ENCODE measurements at places on chromosomes 3 and 15.
A peak's percentile ranks its signal among the peaks of the same experiment; 100 is the strongest.

DNA sequence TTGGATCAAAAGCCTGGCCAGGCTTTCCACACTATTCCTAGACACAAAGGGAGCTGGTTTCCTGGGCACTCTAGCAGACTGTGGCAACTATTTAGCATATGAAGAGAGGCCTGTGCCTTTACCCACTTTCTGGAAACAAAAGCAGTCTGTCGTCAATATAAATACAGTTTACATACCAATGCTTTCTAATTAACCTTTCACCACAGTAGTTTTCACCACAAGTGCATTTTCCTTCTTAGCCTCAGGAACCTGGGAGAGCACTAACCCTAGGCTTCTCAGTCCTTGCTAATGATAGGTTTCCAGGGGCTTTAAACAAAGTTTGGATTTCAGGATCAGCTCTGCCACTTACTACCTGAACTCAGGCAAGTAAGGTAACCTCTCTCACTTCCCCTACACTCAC lies 499.1 kb downstream of the MAGI1 start:
- no peak for DNase-seq

DNA sequence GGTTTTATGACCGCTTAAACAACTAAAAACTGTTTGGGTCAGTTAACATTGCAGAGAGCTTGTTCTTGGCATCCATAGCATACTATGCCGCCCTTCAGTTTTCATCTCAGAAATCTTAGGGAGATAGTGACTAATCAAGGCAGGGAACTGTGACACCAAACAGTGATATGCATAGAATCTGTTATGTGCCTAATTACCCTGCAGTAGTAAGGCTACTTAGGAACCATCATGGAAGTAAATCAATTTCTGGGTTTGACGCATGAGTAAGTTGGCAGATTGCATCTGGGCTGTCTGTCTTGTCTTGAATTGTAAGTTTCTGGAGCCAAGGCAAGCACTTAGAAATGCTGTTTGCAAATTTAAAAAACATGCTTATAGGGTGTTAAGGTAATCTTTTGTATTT lies 22.5 kb downstream of the KCTD6 start:
- no peak for DNase-seq

- no peak for DNase-seq
These were observed 3.2 kb downstream of the SHF start for GRCh38 chr15:45184562-45185041.

GRCh38 chr3:14475621-14476020 lies 64.5 kb downstream of the GRIP2 start:
- no peak for DNase-seq

- no peak for DNase-seq
These were observed 38.2 kb upstream of the CHST2 start for GRCh38 chr3:143081365-143081764.

DNA sequence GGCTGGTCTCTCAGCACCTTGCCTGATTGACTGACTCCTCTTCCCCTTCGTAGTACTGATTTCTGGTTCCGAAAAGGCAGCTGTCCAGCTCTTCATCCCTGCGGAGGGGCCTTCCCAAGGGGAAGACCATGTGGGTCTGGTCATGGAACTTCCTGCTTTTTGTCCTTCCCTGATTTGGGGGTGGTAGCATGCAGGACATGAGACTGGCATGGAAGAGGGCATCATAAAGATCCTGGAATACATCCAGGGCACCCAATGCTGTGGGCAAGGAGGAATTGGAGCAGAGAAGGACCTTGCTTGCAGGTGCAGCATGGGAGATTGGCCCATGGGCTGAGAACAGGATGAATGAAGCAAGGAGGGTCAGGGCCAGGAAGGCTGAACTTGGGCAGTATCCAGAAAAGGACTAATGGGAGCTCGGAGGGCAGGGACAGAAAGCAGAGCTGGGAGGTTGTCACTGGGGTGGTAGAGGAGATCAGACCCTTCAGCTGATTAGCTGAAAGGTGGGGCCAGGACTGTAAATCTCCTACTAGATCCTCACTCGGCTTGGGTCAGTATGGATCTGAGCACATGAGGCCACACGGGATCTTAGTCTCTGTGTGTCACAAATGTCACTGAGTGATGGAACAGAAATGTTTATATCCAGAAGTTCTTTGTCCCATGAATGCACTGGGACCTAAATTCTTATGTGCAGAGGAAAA lies 59.5 kb downstream of the AMOTL2 start:
- DNase-seq = no peak

GRCh38 chr3:117228466-117228865 lies 518.9 kb downstream of the TUSC7 start:
- DNase-seq = no peak

DNA sequence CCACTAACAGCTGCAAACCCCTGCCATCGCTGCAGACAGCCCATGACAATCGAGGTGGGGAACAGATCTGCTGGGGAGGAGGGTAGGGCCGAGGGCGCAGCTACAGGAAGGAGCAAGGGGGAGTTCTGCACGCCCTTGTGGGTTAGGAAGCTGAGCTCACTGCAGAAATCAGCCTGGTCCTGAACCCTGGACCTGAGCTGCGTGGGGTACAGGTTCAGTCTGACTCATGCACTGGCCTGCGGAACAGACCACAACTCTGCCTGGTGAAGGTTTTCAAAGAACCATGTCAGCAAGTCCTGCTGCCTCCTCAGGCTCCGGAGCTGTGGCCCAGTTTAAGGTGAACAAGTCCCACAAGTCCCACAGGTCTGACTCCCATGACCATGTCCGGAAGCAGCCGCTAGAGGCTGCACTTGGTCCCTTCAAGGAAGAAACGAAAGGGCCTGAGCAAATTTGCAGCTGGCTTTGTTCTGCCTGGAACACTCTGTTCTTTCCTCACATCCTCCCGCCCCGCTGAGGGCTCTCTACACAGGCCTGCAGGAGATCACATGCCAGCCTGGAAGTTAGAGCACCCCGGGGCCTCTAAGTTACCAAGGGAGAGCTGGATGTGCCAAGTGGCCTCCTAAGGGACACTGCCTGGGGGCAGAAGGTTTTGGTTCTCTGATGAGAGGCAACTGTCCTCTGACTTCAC lies 49.4 kb upstream of the AKAP13 start:
- DNase-seq = peak; percentile 80

DNA sequence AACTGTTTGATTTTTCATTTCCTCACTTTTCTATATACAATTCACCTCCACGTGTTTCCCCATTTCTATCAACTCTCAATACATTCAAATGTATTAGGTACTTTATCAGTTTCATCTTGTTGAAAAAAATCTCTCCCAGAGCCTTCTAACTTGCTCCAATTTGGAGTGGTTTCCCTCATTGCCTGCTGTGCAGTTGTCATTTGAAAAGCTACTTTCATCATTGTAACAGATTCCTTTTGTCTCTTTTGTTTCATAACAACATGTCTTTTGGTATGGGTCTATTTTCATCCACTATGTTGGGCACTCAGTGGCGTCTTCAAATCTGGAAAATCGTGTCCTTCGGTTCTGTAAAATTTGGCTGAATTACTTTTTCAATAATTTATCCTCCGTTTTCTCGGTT lies 75.0 kb downstream of the NR2E3 start:
- no peak for DNase-seq

- DNase-seq = no peak
These were observed 177.2 kb upstream of the THBS1 start for GRCh38 chr15:39403640-39404117.

DNA sequence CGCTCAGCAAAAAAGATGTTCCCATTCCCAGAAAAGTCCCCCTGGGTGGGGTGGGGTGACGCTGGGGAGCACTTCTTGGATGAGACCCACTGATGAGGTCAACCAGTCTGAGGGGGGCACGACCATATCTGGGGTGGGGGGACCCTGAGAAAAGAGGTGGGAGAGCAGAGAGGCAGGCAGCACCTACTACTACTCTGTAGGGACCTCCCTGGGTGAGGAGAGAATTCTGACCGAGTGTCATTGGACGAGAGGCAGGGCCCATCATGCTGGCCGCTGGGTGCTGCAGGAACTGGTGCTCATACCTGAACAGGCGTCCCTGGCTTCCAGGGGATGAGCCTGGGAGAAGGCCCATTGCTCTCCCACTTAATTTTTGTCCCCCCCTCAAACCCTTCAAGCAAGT lies 158.8 kb downstream of the KLF13 start:
- DNase-seq = no peak

DNA sequence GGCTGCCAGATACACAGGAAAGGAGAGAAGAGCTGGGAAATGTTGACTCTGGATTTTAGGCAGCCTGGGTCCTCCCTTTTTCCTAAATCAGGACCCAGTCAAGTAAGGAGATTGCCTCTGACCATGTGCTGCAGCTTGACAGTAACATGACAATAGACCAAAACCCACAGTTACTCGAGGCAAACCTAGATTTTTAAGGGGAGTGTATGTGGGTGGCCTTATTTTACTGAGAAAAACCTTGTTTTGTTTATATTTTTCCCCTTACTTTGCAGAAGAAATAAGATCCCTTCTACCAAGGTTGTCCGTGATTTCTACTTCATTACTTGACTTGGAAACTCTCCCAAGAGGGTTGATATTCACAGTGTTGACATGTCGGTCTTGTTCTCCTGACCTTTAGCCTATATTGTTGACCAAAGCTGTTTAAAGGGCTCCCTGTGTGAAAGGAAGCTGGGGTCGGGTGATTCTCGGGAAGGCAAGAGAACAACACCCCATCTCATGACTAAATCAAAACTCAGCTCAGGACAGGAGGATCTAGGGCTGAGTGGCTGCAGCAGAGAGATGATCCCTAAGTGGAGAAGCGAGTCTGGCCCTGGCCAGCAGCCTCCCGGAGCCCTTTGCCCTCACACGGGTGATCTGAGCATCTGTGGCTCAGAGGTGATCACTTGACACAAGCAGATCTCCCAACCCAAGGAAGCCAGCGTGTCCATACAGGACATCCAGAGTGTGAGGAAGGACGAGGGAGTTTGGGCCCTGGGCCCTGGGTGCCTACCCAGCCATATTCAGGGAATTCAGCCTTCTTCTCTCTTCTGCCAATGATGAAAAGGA lies 31.0 kb upstream of the SLCO2A1 start:
- DNase-seq = no peak

DNA sequence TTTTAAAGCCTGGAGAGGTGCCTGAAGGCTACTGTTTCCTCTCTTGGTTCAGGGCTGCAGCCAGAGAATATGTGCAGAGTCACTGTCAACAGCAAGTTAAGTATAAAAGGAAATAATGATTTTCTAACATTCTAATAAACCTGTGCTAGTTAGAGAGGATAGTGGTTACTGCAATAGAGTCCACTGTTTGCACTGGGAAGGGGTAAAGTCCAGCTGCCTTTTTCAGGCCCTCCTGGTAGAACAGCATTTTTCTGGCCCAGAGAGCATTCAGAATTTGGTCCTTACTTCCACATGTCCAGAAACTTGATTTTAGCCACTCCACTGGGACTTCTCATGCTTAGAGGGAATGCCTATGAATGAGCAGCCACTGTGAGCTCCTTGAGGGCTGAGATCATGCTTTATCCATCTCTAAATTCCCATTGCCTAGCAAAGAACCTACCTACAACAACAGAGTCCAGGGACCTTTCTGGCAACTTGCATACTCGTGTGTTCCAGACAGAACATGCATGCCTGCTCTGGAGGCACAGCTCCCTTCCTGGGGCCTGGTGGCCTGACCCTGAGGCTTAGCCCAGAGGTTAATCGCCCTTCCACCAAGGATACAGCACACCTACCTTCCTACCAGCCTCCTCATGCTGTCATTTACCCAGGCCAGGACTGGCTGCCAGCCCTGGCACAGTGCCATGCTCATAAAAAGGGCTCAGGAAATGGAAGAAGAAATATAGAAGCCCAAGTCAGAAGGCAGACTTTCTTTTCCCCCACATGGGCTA lies 50.3 kb upstream of the ATP13A3 start:
- DNase-seq = no peak

- DNase-seq = no peak
These were observed 477.1 kb downstream of the EPHB1 start for GRCh38 chr3:135272026-135272669.

GRCh38 chr3:35446896-35447295 lies 192.4 kb upstream of the ARPP21 start:
- no peak for DNase-seq

DNA sequence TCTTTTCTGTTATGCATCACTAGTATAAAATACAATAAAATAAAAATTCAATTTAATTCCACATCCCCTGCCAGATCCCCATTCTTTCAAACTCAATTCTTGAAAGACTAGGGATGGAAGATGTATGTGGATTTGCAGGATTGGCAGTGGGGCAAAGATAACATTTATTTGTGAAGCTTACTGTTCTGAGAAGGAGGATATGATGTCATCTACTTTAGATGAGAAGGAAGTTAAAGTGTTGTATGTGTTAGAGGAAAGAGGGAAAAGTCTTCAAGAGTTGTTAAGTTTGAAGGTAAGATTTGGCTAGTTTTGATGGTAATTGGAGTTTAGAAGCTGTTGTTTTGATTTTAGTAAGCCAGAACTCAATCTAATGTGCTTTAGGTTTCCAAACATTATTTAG lies 845.1 kb upstream of the NR2F2 start:
- no peak for DNase-seq

GRCh38 chr3:114034787-114035545 lies 21.4 kb downstream of the CCDC191 start:
- DNase-seq = no peak

- no peak for DNase-seq
These were observed 343.5 kb downstream of the FOXP1 start for GRCh38 chr3:71240034-71240433.

GRCh38 chr15:78438619-78439285 lies 736 bp downstream of the IREB2 start:
- peak; percentile 9 for DNase-seq

DNA sequence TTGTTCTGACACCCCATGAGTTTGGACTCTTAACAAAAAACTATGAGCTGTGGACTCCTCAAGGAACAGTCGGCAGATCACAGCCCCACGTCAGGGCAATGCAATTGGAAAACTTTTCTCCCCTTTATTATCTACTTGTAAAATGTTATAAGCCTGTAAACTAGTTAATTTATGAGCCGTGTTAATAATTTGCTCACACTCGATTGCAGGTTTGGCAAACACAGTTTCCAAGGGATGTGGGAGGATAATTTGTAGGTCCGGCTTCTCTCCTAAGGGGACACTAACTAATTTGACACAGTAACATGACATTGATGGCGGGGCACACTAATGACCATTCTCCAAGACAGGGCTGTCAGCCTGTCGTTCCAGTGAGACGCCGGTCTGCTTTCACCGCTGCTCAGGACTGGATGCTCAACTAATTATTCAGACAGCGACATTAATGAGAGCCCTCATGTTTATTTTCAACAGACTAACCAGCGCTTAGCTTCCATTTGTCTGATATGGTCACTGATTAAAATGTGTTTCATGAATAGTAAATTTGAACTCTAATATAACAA lies 222.1 kb downstream of the FOXP1 start:
- DNase-seq = no peak
